Right renal pelvis (tissue), 4 donors: ENCODE measurements at places on chromosomes 11 and 22. TPM values are rescaled to one million over a fixed set of nuclear protein-coding genes. Genes with fewer than 3 reads are reported as not detected.

SEPTIN3 gene
- polyA plus RNA-seq: 7.6 TPM

LRRC74B gene
- 0.14 TPM for polyA plus RNA-seq

DNA sequence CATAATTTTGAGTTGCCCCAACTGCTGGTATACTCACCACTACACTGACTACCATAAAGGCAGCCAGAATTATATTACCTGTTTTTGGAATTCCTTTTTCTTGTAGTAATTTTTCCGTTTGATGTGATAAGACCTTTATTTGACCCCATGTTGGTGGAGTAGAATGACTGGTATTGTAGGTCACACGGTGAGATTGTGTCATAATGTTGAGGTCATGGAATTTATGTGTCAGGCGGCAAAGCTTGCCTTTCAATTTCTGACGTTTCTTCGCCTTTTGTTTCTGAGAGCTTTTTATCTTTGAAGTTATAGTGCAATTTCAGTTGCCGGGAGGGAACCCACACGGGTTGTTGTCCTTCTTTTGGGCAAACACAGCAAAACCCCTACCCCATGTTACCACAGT lies 13.0 kb downstream of the OR52K1 start:
- no peak for DNase-seq

DNA sequence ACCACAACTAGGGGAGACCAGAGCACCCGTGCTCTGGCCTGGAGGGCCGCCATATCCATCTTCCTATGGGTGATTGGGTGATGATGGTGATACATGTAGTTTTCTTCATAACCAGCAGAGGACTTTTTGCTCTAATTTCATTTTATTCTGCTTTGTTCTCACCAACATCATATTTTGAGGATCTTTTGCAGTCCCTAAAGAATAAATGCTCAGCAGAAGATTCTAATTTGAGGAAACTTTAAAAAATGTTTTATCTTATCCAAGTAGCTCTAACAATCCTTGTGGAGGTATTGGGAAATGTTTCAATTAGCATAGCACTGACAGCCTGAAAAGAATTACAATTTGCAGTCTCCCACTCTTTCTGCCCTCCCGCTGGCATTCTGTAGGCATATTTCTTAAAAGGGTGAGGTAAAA lies 544.0 kb downstream of the NTM start:
- no peak for DNase-seq

CCDC134 gene
- polyA plus RNA-seq: 7.4 TPM

GRCh38 chr11:117702946-117703598 lies 93.9 kb downstream of the DSCAML1 start:
- DNase-seq: no peak

GRCh38 chr22:26837784-26838470 lies 180.5 kb downstream of the MIAT start:
- DNase-seq: no peak

RTN4R gene
- polyA plus RNA-seq: 9.0 TPM

DNA sequence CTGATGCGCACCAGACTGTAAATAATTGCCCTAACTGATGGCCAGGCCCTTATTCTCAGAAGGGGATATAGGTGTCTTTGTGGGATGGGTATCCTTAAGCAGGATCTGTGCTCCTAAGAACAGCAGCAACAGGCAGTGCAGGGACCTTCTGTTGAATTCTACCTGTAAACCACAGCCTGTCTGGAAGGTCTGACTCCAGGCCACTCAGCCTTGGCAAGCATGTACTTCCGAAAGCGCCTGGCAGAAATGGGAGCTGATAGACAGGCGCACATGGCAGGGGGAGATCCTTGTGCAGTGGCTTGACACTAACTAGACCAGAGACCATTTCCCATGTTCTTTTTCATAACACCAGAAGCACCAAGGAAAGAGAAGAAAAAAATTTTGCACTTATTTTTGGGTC lies 59.0 kb downstream of the C22orf31 start:
- no peak for DNase-seq

GRCh38 chr11:78606667-78607066 lies 32.0 kb upstream of the NARS2 start:
- DNase-seq: no peak

GRCh38 chr11:1656061-1656441 lies 26.5 kb downstream of the KRTAP5-5 start:
- DNase-seq: no peak

SLC22A12 gene
- 5.3 TPM for polyA plus RNA-seq

SLC22A8 gene
- polyA plus RNA-seq: 53.5 TPM

FGF4 gene
- polyA plus RNA-seq: not detected

APOL6 gene
- polyA plus RNA-seq: 4.6 TPM

MMP11 gene
- 20.4 TPM for polyA plus RNA-seq

DNA sequence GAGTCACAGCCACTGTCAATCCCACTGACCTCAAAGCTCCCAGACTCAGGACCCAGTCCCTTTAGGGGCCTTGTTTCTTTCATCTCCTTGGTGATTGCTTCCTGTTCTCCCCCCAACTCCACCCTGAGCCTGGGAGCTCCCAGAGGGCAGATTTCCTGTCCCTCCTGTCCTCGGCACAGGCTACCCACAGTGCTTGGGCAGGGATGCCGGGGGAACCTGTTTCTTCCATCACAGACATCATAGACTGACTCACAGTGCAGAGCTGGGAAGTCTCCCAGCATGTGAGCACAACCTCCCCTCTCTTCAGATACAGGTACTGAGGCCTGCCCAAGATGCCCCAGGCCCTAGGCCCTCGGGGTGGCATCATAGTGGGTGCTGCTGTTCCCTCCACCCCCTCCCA lies 16.6 kb downstream of the TRIM29 start:
- DNase-seq: no peak

DNA sequence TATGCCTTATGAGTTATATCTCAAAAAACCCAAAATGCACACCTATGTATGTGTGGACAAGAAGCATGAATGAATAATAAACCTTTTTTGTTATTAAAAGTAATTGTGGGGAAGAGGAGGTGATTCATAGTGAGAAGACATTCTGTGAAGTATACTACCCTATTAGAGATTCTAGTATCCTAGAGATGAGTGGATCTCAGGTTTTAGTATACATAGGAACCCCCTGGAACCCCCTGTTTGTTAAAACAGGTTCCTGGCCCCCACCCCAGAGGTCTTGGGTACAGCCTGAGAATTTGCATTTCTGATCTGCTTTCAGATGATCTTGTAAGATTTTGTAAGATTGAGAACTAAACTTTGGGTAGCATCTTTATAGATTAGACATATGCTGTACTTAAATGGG lies 17.5 kb downstream of the NUCB2 start:
- no peak for DNase-seq

DNA sequence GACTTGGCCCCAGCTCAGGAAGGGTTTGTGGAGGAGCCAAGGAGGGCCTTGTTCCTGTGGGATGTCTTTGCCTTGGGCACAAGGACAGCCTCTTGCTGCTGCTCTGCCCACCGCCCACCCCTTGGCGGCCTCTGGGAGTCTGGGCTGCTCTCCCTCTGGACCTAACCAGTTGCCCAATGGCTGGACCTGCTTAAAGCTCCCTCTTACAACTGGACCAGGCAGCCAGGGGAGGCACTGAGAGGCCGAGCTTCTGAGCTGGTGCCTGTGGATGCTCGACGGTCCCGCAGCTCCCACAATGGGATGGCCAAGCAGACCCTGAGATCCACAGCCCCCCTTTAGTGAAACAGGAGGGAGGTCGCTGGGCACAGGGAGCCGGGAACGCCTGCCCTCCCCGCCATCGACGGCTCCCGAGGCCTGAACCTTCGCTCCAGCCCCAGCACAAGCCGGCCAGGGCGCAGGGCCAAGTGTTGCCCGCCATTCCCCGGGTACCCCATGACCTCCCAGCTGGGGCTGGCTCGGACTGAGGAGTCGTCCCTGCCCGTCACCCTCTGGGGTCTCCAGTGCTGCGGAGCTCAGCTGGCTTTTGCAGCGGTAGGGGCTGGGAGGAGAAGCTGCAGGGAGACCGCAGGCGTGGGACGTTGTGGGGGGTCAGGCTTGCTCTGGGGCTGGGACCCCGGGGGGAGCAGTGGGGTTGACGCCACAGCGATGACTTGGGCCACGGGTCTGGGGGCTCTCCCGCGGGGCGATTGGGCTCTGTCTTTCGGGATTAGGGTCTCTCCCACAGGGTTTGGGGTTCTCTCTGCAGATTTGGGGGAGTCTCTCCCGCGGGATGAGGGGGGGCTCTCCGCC lies 584 bp upstream of the GAL start:
- no peak for DNase-seq

GRCh38 chr11:30914143-30914762 lies 328.1 kb upstream of the MPPED2 start:
- DNase-seq: peak; percentile 23

DNA sequence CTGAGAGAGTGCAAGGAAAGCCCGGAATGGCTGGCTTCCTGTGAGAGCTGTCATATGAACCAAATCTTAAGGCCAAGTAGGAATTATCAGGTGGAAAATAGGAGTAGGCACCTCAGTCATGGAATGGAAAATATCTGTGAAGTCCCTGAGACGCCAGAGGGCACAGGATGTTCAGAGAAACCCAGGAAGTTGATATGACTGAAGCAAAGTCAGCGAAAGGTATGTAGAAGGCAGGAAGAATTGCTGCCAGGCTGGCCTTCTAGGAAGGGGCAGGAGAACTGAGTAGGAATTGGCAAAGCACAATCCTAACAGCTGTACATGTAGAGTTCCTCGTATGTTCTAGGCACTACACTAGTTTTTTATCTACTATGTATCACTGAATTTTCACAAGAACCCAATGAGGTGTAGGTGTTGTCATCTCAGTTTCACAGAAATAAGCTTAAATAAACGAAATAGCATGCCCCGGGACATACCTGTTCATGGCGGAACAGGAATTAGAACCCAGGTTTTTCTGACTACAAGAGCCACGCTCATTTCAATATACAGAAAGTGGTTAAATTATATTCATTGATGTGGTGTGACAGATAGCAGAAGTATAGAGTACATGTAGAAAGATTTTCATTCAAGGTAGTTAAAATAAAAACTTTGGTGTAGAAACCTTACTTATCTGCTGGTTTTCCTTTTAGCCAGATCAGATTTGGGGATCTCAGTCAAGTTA lies 17.0 kb downstream of the HMGXB4 start:
- no peak for DNase-seq

DNA sequence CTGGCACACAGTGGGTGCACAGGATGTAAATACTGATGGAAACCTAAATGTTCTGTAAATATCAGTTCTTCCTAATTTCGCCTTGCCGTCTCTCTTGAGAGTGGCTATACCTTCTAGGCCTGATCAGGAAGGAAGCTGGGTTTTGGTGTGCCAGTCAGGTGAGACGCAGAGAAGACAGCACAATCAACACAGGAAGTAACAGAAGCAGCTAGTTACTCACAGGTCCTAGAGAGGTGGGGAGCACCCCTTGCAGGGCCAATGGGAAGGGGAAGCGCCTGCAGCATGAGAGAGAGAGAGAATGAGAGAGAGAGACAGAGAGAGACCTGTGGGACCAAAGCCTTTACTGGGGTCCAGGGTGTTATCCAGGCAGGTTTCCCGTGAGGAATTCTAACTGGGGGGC lies 80.8 kb downstream of the FBLN1 start:
- no peak for DNase-seq
